ENCODE measurements at places on chromosomes 16 and 17.

- no peak for DNase-seq
Measured at GRCh38 chr16:5412731-5413130, 315.1 kb upstream of the EEF2KMT start.

DNA sequence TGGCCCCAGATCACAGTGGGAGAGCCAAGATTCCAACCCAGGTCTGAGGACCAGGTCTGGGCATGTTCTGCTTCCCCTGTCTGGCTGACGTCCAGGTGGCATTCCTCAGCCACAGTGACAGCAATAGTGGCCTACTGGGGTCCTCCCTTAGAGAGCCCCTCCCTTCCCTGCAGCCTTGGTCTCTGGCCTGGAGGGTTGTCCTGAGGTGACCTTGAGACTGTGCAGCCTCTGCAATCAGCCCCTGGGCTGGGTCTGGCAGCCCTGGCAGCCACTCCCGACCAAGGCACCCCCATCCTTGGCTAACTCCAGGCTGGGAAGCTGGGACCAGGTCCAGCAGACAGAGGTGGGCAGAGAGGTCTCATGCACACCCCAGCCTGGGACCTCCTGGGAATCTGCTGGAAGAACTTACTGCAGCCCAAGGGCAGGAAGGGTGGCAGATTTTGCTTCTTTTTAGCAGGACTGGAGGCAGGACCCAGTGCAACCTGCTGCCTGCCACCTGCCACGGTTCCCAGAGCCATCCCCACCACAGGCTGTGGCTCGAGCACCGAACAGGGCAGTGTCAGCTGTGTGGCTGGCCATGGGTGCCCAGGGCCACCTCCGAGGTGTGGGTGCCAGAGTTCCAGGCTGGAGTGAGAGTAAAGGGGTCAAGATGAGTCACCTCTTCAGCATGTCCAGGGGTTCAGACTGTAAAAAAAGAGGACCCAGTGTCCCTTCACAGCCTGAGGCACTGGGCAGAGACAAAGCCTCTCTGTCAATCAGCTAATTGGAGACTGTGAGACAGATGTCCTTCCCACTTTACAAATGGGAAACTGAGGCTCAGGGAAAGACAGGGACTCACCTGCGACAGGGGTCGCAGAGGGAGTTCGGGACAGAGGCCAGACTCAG is 12.6 kb downstream of the GRB7 start:
- DNase-seq, result peak; percentile 27

DNA sequence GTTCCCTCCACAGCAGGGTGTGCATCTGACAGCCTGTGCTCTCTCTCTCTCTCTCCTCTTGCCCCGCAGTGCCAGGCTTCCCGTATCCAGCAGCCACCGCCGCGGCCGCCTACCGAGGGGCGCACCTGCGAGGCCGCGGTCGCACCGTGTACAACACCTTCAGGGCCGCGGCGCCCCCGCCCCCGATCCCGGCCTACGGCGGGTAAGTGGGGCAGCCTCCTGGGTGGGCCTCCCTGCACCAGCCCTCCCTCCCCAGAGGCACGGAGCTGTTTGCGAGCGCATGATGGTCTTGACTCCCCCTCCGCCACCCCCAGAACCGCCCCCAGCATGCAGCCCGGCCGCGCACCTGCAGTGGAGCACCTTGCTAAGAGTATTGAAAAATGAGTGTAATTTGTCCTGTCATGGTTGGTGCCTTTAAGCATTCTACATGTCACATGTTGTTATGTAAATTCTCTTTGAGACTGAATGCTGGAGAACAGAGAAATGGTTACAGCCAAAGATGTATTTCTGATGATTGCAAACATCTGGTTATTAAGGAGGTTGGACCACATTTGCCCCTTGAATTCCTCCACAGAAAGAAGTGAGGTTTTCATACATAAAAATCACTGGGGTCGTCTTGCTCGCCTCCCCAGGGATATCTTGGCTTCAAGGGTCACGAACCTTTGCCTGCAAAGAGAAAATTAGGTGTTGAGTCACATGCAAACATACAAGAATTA is 321.3 kb downstream of the RBFOX1 start:
- no peak for DNase-seq

DNA sequence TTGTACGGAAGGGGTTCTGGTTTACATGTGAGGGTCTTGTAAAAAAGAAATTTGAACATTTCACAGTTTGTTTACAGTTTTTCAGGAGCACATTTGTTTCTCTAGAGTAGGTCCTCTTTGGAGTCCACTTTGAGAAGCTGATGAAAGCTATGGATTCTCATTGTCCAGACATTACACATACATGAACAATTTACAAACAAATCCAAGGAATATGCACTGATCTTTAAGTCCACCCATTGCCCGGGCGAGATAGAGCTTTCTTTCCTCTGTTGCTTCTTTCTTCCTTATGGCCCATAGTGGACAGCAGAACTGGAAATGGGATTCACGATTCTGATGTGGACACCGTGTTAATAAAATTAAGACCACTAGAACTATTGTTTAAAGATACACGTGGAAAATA is 1.9 kb downstream of the DCAF7 start:
- no peak for DNase-seq

DNA sequence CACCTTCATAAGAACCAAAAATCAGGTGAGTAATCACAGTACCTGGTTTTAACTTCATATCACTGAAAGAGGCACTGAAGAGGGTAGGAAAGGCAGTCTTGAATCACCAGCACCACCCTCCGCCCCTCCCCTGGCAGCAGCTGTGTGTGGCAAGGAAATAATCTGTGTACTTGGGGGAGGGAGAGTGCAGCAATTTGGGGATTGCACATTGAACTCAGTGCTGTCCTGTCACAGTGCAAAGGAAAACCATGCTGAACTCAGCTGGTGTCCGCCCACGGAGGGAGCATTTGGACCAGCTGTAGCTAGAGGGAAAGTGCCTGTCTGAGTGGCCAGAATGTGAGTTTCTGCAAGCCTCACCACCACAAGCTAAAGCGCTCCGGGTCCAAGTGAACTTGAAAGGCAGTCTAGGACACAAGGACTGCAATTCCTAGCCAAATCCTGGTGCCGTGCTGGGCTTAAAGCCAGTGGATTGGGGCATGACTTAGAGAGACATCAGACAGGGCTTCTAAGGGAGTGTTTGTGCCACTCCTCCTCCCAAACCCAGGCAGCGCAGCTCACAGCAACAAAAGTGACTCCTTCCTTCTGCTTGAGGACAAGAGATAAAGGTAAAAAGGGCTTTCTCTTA is 39.7 kb upstream of the ALDH3A1 start:
- no peak for DNase-seq

DNA sequence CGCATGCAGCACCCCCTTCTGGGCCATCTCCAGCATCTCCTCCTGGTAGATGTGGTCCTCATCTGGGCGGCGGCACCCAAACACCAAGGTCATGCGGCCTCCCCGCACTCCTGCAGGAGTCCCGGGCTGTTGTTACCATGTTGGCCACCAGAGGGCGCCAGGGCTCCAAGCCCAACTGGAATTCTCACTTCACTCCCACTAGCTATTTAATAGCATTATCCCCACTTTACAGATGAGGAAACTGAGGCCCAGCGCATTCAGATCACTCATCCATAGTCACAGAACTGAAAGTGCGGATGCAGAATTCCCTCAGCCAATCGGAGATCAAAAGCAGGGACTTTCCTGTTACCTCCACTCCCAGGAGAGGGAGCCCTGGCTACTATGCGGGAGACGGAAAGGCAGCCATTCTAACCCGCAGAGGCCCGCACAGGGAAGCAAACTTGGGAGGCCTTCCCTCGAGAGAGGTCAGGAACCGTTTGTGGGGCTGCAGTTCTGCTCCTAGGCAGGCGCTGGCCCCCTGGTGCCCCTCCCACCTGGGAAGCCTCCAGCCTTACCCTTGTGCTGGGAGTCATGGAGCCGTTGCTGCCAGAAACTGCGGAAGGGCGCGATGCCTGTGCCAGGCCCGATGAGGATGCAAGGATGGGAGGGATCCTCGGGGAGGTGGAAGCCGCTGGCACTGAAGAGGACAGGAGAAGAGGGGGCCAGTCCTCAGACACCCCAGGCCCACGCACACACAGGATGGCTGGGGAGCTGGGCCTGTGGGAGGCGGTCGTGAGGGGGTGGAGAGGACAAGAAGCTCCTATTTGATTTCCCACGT is 40.1 kb downstream of the NOS2 start:
- DNase-seq, result peak; percentile 43

DNA sequence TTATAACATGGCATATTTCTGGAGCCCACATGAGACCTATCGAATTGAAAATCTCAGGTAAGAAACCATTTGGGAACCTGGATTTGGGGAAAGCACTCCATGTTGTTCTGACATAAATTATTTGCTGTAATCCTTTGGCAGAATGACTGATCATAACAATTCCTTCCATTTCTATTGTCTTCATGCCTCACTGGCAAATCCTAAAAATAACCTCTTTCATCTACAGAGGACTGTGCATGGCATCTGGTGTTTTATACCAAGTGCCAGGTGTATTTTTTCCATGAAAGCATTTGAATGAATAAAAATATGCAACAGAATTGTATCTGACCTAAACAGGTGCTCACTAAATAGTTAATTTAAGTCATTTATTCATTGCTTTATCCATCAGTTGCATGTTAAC is 33.7 kb upstream of the COQ7 start:
- DNase-seq, result no peak

DNA sequence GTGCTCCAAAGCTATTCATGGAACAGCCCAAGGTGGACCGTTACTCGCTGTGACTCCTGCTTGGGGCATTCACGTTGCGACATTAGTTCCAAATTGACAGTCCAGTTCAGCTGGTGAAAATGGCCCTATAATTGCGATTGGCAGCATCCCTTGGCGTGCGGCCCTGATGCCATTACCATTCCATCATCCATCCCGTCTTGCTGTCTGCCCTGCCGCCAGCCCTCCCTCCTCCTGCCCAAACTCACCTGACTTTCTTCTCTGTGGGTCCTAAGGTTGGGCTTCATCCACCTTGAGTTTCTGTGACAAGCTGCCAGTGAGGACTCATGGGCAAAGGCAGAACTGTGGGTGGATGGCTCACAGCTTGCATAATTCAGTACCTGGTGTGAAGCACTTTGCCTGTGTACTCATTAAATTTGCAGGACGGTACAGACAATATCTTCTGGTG is 104.6 kb downstream of the RPTOR start:
- no peak for DNase-seq

All from A172 (cell line).